ENCODE measurements at places on chromosomes 3 and 15.

GRCh38 chr3:173886-174285 is 22.7 kb upstream of the CHL1 start:
- no peak for DNase-seq

DNA sequence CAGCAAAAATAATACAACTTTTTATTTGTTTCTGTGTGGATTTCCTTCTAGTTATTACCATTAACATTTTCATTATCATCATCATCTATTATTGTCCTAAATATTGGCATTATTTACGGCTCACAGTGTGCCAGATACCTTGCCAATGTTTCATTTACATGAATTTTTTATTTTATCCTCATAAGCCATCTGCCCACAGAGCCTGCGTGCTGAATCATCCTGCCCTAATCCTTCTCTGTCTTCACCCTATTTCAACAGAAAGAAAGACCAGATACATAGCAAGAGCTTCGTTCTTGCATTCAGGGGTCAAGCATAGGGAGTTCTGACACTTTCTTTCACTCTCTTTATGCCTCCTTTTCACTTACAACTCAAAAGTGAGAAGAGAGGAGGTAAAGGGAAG is 82.0 kb downstream of the KCNMB2 start:
- no peak for DNase-seq

DNA sequence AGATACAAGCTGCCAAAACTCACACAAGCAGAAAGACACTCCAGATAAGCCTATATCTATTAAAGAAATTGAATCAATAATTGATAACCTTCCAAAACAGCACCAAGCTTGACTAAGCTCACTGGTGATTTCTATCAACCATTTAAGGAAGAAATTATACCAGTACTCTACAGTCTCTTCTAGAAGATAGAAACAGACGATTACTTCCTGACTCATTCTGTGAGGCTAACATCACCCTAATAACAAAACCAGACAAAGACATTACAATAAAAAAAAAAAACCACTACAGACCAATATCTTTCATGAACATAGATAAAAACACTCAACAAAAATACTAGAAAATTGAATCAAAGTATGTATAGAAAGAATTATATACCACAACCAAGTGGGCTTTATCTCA is 20.2 kb downstream of the CHDH start:
- DNase-seq = no peak

GRCh38 chr15:36798366-36798765 is 218.9 kb downstream of the CDIN1 start:
- DNase-seq = no peak

DNA sequence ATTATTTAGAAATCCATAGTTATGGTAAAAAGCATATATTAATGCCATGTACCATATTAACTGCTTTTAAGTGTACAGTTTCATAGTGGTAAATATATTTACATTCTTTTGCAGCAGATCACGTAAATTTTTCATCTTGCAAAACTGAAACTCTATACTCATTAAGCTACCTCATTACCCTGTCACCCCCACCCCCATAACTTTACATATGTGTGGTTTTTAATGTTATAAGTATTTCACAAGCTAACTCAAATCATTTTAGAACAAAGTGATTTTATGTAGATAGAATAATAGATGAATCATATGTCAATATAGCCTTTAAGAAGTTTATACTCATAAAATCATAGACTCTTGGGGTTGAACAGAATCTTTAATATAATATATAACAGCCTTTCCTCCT is 7.1 kb upstream of the TP63 start:
- DNase-seq = no peak

All from germinal center (tissue), 1 donor.